ENCODE measurements at places on chromosomes 2 and 18.

- no peak for DNase-seq
Measured at GRCh38 chr2:60538101-60538500, 15.4 kb downstream of the BCL11A start.

DNA sequence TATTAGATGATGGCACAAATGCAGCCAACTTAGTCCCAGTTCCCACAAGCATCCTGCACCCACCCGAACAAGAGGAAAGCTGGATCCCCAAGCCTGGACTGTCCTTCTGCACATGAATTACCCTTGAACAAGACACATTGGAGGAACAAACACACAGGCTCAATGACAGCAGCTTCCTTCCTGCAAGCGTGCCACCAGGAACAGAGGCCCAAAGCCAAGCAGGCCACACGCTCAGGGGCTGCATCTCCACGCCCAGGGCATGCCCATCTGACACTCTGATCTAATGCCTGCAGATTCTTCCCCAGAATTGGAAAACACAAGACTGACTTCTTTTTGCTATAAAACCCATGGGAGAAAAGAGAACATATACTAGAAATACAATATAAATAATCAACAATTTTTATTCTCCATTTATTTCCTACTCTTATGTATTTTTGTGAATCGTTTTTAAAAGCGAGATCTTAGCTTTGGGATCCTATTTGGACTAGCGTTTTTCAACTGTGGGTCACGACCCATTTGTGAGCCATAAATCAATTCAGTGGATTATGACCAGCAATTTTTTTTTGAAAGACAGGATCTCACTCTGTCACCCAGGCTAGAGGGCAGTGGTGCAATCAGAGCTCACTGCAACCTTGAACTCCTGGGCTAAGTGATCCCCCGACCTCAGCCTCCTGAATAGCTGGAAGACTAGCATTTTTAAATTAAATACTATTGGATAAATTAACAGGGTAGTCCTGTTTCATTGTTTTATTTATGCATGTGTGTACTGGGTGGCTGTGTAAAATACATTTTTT is 34.4 kb downstream of the PSTPIP2 start:
- DNase-seq, result no peak

DNA sequence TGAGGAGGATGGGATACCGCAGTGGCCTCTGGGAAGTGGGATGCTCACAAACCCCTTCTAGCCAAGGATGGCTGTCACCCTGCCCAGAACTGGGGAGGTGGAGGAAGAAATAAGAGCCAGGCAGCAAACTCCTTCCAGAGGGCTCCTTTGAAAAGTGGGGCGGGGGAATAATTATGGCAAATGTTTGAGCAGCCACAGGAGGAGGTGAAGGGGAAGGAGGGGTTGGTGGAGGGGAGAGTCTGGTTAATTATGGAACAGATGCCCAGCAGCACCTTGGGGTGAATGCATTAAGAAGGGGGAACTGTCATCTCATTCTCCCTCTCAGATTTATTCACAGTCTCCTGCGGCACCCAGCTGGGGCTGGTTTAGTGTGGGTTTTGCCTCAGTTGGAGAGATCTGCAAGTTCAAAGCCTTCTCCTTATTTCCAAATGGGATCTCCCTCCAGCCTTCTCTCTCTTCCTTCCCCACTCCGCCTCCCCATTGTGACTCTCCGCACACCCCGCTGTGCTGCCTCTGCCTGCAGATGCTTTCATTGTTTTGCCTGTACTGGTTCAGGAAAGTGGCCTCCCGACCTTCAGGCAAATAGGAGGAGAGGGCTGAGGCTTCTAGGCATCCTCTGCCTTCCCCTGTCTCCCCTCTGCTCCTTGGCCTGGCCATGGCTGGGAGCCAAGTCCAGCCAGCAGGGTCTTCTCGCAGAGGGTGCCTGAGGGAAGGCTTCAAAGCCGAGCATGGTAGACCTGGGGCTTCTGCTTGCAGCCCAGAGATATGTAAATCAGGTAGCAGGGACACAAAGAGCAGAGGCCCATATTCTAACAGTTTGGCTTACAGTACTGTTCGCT is 457.2 kb upstream of the MEX3C start:
- no peak for DNase-seq

GRCh38 chr2:171317492-171318125 is 116.2 kb downstream of the METTL8 start:
- DNase-seq, result no peak

DNA sequence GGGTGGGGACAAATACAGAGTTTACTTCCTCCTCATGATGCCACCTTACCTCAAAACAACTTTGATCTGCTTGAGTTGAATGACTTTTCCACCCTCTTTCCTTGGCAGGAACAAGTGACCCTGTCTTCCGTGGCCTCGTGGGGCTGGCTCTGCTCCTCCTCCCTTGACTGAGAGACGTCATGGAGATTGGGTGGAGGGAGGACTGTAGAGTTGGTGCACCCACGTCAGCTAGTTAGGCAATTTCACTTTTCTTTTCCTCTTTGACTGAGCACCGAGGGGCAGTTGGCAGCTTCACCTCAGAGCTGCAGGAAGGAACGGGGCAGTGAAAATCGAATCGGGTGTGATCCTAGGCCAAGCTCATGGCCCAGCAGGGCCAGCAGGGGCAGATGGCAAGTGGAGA is at the start of gene SP140:
Gene SP140, plus strand, starts transcription at position 251 of the 400 bp plus-strand sequence. Its CDS starts 109 bp downstream, at position 360.
- DNase-seq, result no peak

DNA sequence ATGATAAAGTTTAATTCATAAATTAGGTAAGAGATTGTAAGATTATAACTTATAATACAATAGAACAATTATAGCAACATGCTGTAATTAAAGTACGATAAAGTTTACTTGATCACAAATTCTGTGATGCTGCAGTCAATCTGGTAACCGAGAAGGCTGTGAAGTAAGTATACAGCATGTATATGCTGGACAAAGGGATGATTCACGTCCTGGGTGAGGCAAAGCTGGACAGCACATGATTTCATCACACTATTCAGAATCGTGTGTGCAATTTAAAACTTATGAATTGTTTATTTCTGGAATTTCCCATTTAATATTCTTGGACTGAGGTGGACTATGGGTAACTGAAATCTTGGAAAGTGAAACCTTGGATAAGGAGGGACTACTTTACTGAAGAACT is 522.2 kb upstream of the CNTNAP5 start:
- no peak for DNase-seq
